ENCODE measurements at places on chromosomes 2 and 18.

DNA sequence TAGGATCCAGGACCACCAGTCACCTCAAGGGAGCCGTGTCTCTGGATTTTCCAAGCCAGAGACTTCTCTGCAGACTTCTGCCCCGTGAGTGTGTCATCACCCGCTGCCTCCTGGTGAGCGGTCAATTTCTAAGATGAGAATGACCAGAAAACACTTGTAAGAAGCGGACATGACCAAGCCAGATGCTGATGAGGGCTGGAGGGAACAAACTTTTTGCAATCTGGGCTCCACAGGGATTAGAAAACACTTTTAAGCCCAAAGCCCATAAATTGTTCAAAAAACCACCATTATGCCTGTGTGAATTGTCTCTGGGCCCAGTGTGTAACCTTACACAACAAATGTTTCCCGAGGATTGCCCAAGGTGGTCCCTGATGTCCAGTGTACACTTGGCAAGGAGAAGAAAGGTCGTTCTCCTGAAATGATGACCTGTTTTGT is 5.3 kb upstream of the NPPC start:
- DNase-seq, result no peak

DNA sequence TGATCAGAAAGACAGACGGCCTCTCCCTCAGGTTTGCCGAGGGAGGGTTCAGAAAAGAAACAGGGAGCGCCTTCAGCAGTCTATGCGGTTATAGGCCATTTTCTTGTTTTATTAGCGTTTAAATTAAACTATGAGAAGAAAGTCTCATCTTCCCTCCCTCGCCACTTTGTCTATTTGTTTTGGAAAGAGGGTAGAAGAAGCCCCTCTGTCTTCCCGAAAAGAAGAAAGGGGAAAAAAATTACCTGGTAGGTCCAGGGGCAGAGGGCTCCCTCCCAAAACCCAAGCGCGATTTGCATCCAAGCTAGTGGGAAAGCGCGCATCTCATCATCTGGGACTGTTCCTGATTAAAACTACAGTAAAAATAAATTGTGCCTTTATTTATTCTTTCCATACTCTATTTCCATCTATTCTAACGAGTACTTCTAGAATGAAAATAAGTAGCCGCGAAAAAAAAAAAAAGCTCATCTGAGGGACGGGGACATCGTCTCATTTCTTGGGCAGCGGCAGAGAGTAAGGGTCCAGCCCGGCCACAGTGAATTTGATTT is 2.4 kb downstream of the PAX8 start:
- no peak for DNase-seq

DNA sequence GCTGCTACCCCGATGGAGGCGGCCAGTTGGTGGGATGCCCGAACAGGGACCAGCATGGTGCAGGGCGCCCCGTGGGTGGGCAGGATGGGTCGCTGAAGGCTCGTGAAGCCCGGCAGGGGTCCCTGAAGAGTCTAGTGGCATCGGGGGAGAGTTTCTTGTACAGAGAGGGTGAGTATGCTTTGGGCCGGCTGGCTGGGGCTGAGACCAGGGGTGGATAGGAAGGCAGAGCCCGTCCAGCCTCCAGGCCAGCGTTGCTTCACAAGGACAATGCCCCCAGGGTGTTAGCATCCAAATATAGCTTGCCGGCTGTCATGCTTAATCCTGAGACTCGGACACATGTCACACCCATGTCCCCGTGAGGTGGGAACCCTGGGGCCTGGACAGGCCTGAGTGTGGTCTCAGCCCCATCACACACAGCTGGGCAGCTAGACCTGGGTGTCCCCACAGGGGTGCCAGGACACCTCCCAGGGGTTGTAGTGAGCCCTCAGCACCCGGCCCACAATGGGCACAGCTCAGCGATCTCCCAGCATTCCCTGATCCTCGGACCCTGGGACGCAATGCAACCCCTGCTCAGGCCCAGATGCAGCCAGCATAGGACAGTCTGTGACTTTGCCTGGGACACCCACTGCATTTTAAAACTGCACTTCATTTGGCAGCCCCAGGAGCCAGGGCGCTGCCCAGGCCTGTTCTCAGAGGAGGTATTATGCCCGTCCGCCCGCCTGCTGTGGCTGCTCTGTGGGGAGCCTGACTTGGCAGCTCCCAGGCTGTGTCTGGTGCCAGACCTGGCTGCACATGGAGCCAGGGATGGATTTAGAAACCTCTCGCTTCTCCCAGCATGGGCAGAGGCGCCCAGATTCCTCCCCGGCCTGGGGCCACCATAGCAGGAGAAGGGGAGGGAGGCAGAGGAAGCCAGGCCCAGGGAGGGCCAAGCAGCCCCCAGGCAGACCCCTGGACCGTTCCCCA is 36.4 kb downstream of the RAMP1 start:
- DNase-seq, result no peak

GRCh38 chr2:238813109-238813508 is 34.8 kb upstream of the TWIST2 start:
- DNase-seq, result no peak

DNA sequence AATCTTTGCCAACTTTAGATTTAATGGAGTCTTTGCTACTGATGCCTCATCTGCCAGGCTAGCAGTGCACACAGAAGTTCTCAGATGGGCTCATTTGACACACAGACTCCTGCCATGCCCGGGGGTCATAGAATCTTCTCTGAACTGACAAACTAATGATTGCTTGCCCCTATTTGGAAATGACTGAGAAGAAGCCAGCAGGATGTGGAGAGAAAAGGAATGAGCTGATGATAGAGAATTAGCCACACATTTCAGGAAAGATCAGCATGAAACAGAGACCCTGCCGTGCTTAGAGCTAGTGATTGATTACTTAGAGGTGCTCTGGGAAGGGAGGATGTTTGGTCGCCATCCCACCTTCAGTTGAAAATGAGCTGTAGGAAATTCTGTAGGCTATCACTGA is 178.5 kb downstream of the TPGS2 start:
- DNase-seq, result no peak

DNA sequence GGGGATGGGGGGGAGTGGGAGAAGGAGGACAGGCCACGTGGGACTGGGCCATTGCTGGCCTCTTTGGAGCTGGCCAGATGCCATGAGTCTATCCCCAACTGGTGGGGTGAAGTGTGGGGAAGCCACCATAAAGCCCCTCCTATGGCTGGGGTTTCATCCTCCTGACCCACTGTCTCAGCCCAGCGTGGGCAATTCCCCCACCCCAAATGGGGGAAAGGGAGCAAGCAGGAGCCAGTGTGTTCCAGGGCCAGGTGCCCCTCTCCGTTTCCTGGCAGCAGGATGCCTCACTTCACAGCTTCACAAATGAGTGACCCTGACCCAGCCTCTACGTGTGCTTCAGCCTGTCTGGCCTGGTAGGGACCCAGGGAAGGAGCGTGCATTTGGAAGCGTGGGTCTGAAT is 474.7 kb upstream of the HS6ST1 start:
- no peak for DNase-seq

DNA sequence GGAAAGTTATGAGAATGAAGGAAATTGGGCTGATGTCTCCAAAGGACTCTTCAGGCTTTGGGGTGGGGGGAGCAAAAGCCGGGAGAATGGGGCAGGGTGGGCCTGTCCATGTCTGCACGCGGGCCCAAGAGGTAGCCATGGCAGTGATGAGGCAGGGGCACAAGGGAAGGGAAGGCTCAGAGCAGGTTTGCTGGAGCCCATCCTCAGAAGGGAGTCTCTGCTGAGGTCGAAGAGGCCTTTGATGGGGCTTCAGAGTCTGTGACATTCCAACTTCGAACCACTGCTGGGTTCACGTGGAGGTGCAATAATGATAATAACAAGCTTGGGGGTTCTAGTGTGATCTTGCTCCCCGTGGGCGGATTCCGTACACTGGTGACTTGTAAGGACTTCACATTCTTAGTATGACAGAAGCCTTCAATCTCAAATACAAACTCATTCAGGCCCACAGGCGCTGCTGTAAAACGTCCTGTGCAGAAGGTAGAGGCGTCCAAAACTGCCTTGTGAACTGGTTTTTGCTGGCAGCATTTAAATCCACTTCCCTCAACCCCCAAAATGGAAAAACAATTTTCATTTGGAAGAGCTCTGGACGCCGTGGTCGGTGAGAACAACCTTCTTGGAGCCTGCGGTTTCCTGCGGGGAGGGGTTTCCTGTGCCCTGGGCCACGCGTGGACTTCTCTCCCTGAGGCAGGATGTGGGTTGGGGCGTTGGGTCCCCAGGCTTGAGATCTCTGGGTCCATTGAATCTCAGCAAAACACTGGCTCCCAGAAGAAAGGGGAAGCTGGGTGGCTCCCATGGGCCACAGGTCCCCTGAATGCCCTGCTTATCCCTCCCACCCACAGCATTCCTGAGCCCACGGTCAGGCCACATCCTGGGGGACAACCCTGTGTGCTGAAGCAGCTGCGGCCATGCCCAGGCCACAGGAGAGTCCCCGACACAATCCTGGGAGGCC is 151.0 kb downstream of the TPO start:
- no peak for DNase-seq

DNA sequence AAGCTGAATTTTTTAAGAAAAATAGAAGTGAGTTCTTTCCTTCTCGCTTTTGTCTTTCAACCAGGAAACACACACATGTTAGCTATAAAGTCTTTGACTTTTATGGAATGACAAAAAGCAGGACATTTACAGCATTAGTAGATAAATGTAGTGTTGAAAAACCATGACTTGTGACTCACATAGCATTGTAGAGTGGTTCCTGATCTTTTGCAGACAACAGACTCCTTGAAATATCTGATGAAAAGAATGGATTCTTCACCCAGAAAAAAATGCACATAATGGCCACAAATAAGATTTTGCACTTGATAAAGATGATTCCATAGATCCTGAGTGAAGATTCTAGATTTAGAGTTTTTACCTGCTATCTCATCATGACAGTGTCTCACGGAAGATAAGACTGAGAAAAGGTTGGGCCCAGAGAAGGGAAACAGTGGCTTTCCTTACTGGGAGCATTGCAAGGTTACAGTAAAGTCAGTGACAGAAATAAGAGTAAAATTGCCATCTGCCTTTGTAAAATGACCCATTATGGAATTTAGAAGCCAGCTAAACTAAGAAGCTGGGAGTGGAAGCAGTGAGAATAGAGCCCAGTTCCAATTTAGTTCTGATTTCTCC is 14.0 kb downstream of the SMARCAL1 start:
- no peak for DNase-seq

DNA sequence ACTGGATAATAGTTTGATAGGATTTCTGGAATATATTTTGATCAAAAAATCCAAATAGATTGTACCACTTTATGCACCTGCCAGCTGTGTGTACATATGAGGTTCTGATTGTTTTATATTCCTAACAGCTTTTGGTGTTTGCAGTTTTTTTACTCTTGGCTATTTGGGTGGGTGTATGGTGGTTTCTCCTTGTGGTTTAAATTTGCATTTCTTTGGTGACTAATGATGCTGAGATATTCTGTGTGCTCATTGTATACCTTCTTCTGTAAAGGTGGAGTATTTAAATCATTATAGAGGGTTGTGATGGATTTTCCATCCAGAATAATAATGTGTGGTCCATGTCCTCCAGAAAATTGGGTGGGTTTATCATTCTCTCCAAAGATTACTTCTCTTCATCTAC is 372.9 kb downstream of the THSD7B start:
- no peak for DNase-seq

GRCh38 chr18:79804130-79804787 is 6.5 kb downstream of the KCNG2 start:
- DNase-seq, result no peak

DNA sequence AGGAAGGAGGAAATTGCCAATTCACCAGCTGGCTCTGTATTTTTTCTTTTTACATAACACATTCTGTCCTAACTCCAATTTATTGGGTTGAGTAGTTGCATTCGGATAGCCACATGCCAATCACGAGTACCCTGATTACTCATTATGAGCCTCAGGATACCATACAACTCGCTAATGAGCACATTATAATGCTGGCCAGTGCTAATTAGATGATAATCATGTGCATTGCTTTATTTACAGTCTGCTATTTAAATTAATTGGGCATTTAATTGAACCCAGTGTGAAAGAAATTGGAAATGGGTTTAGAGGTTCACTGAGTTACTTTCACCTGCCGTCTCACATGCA is 15.2 kb downstream of the G6PC2 start:
- no peak for DNase-seq

DNA sequence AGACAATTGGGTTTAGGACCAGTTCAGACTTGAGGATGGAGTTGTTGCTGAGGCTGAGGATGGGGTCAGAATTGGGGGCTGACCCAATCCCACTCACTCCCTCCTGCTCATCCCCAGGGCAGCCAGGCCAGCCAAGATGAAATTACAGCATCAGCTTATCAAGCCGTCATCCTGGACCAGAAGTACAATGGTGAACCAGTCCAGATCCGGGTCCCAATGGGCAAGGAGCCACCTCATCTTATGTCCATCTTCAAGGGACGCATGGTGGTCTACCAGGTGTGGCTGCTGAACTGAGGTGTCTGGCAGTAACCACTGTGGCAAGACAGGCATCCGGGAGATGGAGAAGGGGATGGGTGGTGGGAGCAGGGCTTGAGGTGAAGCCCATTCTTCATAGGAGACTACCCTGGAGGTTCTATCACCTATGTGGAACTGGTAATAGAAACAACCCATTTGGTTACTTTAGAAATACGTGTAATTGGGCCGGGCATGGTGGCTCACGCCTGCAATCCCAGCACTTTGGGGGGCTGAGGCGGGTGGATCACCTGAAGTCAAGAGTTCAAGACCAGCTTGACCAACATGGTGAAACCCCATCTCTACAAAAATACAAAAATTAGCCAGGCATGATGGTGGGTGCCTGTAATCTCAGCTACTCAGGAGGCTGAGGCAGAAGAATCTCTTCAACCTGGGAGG is 13.9 kb downstream of the VIL1 start:
- no peak for DNase-seq

- DNase-seq, result no peak
Observed at GRCh38 chr2:60313470-60314172, 239.8 kb downstream of the BCL11A start.

GRCh38 chr18:74450626-74451025 is 6.5 kb downstream of the DIPK1C start:
- DNase-seq, result no peak

- DNase-seq, result no peak
Observed at GRCh38 chr2:174120346-174120745, 128.0 kb downstream of the OLA1 start.

GRCh38 chr2:112482309-112483041 is 519 bp downstream of the TTL start:
- DNase-seq, result no peak
